CD4-positive, alpha-beta T cell (primary cell): ENCODE measurements at places on chromosomes 2 and 18. TPM values are rescaled to one million over a fixed set of nuclear protein-coding genes. Genes with fewer than 3 reads are reported as not detected.

MATN3 gene
- not detected for total RNA-seq

POTEJ gene
- not detected for total RNA-seq

DNA sequence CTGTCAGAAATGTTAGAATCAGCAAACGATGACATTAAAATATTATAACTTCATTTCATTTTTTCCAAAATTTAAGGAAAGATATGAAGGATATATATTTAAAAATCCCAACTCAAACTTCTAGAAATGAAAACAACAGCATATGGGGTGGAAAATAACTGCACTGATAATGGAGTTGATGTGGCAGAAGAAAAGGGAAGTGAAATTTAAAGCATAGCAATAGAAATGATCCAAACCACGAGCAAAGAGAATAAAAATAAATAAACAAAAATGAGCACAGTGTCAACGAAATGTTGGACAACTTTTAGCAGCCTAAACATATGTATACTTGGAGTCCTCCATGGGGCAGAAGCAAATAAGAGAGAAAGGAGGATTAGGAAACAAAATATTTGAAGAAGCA, 280.2 kb downstream of the KCNJ3 start:
- no peak for DNase-seq

- DNase-seq: no peak
These were observed 90.8 kb downstream of the DSEL start for GRCh38 chr18:67425672-67426071.

DNA sequence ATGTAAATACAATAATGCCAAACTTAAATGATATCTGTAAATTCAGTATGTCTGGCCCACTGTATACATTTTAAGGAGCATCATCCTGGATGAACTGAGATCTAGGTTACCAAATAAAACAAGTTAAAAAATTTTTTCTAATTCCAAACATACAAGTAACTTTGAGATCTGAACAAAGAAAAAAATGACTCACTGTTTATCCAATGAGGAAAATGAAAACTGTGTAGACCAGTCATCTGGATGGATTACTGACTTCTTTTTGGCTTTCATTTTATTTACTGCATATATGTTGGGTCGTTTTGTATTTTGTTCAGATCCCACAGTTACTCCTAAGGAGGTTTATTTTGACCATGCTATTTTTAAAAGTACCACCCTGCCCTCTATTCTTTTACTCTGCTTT, 189.8 kb downstream of the RBM43 start:
- no peak for DNase-seq

DNA sequence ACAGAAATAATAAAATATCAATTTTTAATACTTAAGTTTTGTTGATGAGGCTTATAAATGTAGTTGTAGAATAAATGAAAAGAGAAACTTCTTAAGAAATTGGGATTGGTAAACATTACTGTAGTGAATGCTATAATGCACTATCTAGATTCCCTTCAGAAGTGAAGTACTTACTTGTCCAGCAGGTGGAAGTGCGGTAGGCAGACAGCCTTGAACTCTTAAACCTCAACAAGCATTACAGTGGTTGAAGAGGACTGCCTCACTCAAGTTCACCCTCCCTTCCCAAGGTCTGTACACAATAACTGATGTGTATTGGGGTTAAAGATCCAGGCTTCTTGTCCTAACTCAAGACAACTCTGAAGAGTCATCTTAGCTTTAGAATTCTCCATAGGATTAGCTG, 931.0 kb upstream of the LRRTM1 start:
- DNase-seq: no peak

DNA sequence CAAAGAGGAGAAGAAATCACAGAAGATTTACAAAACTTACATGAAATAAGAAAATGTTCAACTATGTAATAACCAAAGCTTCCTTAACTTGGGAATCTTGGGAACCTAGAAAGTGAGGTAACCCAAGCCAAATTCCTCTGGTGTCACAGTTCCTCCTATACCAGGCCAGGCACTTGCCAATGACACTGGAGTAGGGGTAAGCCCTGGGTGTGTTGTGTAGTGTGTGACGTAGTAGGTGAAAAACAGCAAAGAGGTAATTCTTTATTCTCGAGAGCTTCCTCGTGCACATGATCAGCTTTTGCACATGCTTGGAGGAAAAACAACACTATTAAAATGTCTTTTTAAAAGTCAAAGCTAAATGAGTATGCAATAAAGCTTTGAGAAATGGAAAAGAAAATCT, 118.0 kb downstream of the METTL8 start:
- no peak for DNase-seq
